ENCODE measurements at places on chromosomes 6 and 20.

DNA sequence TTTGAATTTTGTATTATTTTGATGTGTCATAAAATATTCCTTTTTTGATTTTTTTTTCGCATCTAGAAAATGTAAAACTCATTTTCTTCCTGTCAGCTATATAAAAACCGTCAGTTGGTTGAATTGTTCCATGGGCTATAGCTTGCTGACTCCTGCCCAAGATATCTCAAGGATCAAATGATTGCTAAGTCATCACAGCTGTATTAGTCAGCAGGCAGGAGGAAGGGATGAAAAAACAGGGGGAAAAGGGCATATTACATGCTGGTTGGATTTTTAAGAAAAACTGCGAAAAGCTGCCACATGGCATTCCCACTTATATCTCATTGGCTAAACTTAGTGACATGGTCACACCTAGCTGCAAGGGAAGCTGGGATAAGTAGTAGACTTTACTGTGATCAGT, 569.9 kb downstream of the BCKDHB start:
- no peak for DNase-seq

DNA sequence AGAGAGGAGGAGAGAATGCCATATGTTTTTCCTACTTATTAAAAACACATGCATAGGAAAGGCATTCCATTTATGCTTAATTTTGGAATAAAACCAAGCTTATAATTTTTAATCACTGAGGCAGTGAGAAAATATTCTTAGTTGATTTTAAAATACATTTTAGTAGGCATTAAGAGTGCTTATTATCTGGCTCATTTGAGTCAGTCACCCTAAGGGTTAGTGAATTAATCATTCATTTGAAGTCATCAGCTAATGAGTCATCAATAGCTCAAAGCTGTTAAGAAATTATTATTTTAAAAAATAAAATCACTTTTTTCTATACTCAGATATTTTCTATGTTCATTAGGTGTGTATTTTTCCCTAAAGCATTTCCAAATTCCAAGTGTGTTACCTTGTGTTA, 81.6 kb downstream of the TMEM200A start:
- DNase-seq = no peak

DNA sequence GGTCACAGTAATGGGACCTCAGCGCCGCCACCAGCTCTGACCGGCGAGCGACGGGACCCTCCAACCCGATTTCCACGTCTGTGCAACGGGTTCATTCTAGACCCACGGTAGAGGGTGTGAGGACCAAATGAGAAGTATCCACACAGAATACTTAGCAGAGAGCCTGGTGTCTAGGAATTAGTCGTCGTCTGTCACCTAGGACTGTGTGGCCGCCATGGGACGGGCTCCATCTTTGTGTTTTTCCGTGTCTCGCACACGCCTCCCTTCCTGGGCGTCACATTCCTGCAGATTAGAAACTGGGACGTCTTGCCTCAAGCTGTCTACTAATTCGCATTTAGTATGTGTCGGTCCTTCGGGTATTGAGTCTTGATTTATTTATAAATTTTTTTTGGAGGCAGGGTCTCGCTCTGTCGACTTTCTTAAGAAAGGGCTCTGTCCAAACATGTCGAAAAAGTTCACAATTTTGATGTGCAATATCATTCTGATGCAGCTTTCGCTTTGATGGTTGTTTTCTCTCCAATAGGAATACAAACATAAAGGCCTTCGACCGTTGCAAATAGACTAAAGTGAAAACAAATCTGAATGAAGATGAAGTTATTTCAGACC, 563 bp downstream of the MGME1 start:
- DNase-seq = no peak

- DNase-seq = no peak
These were observed 3.2 kb downstream of the EDN1 start for GRCh38 chr6:12293235-12293930.

DNA sequence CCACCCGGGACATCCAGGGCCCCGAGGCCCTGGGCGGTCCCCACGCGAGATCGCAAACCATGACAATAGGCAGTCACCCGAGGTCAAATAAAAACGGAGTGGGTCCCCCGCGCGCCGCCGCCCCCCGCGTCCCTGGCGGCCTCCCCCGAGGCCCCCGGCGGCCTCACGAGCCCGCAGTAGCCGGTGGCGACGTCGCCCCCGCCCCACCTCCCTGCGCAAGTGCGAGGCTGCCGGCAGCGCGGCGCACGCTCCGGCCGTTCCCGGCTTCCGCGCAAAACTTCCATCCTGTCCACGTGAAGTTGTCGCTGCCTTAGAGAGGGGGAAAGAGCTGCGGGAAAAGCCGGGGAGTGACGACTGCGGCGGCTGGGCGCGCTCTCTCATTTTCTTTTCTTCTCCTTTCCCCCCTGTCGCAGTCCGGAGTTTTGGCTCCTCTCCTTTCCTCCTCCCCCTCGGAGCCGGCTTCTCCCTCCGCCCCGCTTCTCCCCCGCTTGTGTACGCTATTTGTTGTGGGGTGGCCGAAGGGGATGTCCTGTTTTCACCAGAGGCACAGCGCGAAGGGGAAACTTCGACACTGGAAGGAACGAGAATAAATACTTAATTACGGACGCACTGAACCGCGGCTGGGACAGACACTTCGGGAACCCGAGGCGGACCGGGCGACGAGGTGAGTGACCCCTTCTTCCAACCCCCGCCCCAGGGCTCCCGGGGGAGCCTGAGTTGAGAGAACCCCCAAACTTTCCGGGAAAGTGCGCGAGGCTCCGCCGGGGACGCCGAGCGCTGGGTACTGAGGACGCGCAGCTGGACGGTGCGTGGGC, at the start of gene EYA4:
Gene EYA4 (plus strand): TSS at position 272 of the 815 bp plus-strand sequence. CDS start 33,424 bp downstream, outside the sequence.
- no peak for DNase-seq

DNA sequence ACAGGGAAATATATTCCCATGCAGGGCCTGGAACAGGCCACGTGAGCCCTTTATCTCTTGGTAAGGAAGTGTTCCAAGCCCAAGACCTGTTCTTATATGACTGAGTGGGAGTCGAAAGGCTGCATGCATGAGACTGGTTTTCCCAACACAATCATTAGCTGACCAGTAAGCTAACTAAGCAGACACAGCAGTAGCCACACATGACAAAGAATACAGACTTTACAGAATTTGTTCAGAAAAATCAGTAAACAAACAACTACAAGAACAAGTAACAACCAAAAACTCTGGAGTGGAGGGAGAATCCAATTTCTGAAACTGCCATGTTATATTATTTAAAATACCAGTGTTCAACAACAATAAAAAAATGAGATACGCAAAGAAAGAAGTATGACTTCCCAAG, 16.7 kb downstream of the BPIFA1 start:
- DNase-seq = no peak

DNA sequence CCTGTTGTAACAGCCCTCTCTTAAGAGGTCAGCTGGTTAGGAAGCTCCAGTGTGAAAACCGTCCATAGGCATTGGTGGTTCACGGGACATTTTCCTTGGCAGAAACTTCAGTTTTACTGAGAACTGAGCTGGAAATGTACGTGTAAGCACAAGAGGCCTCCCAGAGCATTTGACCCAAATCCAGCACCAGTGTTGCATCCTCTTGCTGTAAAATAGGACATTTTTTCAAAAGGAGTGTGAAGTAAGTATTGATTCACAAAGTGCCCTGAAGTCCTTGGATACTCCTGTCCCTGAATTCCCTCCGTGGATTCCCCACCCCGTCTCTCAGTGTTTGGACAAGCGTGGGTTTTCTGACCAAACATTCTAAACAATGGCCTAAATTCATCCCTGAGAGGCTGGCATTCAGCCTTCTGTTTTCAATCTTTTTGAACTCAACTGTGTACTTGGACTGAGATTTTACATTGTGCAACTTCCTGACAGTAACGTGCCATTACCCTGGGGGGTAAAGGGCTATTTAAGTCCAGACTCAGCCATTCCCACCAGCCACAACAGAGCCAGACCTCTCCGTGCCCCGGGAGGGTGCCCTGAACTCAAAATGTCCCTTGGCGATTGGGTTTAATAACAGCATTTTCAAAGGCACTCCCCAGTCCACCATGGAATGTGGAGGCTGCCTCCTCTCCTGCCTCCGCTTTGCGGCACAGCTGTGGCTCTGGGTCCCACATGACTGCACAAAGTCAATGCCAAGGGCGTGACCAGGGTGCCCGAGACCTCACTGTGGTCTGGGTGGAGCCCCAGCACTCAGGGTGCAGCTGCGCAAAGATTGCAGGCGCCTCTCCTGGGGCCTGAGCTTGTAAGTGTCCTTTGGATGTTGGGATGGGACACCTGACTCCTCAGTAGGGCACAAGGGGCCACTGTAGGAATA, 92.7 kb upstream of the AFDN start:
- no peak for DNase-seq

- DNase-seq = no peak
These were observed 14.5 kb upstream of the MAS1 start for GRCh38 chr6:159876242-159876641.

DNA sequence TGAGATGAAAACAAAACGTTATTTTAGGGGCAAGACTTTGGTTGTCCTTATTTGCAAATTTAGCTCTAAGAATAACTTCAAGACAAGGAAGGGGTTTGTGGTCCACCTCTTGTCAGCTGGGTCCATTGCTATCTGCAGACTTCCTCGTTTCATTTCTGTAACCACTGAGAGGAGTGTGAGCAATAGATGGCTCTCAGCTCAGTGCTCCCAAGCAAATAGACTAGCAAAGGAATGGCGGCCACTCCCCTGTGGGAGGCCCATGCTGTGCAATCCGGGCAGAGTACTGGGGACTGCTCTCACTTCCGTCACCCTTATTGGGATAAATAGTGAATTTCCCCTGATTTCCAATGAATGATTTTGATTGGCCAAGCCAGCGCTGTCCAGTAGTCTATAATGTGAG, 176.6 kb downstream of the ZDHHC14 start:
- no peak for DNase-seq

DNA sequence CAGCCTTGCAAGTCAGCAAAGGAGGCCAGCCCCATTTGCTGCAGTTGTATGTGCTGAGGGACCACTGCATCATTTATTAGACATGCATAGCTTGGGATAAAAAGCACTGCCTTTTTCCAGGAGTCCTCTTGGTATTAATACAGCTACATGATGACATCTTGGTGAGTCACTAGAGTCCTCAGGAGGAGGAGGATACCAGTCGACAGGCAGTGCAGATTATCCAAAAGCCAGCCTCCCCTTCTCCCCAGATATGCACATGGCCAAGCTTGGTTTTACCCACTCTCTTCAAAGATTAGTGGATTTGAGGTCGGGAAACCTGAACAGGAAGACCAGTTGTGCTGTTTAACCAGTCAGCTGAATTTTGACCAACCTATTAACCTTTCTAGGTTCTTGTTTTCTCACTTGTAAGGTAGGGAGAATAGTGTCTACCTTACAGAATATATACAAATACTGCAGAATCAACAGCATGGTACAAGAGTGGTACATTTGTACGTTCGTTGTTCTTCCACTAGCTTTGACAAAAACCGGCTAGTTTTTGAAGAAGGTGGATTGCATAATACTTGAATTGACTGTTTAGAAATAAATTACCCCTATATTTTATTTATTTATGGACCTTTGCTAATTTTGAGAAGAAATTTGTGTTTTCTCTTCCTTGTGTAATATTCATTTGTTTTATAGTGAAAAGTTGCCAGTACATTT, 31.9 kb downstream of the VAPB start:
- no peak for DNase-seq

DNA sequence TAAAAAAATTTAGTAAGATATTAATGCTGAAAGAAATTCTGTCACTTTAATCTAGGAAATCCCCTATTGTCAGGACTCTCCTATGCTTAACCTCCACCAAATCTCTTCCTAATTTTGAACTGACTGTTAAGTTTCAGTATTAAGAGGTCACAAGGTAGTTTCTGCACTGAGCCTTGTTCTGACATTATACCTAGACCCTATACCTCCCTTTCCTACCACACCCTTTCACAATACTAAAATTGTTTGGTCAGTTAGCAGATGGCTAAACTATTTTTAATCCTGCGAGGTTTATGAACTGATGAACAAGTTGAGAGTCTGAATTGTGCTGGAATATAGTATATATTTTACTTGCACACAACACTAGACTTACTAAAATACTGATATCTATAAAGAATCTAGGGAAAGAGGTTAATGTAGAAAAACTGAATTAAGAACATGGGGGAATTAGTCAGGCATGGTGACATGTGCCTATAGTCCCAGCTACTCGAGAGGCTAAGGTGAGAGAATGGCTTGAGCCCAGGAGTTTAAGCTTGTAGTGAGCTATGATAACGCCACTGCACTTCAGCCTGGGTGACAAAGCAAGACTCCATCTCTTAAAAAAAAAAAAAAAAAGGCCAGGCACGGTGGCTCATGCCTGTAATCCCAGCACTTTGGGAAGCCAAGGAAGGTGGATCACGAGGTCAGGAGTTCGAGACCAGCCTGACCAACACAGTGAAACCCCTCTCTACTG, 51.5 kb downstream of the HBS1L start:
- no peak for DNase-seq

DNA sequence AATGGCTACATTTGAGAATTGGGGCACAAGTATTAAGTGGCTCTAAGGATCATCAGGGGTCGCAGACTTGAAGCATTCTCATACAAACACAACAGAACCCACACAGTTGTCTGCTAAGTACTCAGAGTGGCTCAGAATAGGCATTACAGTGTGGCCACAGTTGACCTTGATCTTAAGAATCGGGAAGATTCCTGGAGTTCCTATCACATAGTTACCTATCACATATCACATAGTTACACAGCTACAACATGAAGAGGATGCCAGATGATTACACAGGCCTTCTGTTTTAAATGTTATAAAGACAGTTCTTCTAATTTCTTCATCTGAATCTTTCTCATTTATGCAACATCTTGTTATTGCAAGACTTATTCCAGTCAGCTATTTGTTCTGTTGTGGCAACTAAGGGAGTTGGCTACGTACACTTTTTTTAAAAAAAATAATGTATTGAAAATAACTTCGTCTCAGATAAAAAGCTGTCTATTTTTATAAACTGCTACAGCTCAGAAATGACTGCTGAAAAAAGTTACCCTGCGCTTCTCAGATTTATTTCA, 129.0 kb downstream of the REV3L start:
- no peak for DNase-seq

GRCh38 chr6:18293076-18293904, 29.0 kb upstream of the DEK start:
- no peak for DNase-seq

- no peak for DNase-seq
These were observed 129.9 kb upstream of the GRIK2 start for GRCh38 chr6:101263596-101263995.

DNA sequence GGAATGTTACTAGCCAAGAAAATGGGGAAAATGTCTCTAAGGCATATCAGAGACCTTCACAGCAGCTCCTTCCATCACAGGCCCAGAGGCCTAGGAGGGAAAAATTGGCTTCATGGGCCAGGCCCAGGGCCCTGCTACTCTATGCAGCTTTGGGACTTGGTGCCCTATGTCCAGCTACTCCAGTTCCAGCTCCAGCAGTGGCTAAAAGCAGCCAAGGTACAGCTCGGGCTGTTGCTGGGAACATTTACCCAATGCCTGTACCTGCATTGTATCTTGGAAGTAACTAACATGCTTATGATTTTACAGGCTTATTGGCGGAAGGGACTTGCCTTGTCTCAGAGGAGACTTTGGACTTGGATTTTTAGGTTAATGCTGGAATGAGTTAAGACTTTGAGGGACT, 390.6 kb downstream of the GRIK2 start:
- no peak for DNase-seq

- no peak for DNase-seq
These were observed at the start of gene SLC17A3 for GRCh38 chr6:25874118-25874517. TSS of gene SLC17A3 (minus strand) at chr6:25874243. CDS start at chr6:25868387, 5,856 bp downstream.

- DNase-seq = no peak
These were observed 30.9 kb upstream of the AVP start for GRCh38 chr20:3115190-3116107.

- no peak for DNase-seq
These were observed 148.7 kb upstream of the NEDD9 start for GRCh38 chr6:11380969-11381744.

All from activated CD8-positive, alpha-beta memory T cell treated with anti-CD3 and anti-CD28 coated beads for 4 hours (primary cell).